ENCODE measurements at places on chromosomes 2 and 18.

- DNase-seq = no peak
Observed at GRCh38 chr2:71646028-71646427, 192.7 kb downstream of the DYSF start.

DNA sequence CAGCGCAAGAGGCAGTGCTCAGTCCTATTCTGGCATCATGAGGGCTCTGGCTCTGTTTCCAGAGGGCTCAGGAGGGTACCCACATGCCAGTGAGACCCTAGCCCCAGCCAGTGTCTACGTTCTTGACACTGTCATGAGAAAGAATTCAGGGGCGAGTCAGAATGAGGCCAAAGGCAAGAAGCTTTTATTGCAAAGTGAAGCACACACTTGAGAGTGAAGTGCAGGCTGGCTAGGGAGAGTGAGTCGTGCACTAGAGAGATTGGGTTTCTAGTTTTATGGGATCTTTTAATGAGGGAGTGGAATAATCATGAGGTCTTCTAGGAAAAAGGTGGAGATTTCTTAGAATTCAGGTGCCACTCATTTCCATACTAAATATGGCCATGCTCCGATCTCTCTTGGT is 164.1 kb downstream of the DCDC2C start:
- no peak for DNase-seq

DNA sequence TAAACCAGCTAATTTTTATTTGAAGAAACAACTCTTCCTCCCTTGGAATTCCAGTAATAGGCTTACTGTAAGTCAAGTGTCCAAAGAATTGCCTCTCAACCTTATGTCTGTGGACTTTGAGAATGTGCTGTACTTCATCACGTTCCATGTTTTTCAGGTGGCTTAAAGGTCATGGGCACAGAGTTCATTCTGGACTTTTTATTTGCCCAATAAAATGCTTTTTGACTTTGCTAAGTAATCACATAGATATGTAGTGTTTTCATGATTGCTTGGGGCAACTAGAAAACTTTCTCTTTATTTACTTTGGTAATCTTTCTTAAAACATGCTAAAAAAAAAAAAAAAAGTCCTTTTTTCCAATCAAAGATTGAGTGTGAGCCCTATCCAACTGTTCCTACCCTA is 10.4 kb upstream of the DNAH7 start:
- no peak for DNase-seq

- DNase-seq = no peak
Observed at GRCh38 chr2:152740743-152741328, 22.4 kb downstream of the ARL6IP6 start.

- no peak for DNase-seq
Observed at GRCh38 chr18:6220129-6220528, 194.6 kb downstream of the L3MBTL4 start.

DNA sequence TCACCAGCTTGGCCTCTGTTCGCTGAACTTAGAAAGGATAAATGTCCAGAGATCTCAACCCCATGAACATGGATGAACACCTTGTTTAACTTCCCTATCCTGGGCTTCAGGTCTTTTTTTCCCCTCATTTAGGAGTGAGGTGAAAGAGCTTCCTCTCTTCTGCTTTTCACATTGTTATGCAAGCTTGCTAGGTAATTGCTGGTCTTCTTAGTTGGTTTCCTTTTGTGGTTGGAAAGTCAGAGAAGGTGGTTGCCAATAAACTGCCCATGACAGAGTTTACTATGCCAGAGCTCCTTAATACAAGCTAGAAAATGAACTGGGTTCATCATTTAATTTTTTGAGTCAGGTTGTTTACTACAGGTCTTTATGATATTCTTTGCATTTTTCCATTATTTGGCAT is 16.6 kb downstream of the SLC9A4 start:
- no peak for DNase-seq

DNA sequence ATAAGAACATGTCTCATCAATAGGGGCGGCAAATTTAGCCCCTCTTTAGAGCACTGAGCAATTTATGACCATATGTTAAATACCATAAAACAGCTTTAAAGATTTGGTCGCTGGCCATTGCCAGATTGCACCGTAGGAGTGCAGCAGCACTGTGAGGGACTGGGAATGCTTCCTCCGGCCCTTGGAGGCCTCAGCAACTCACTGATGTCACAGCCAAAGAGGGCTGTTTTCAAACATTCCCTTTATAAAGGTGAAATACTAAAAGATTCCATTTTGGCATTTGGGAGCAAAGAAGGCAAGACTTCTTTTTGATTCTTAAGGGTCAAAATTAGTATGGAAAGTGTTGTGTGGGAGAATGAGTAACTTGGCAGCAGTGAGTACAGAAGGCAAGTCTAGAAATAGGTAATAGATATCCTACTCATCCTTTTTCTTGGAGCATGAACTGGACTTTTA is 63.7 kb downstream of the BABAM2 start:
- no peak for DNase-seq

DNA sequence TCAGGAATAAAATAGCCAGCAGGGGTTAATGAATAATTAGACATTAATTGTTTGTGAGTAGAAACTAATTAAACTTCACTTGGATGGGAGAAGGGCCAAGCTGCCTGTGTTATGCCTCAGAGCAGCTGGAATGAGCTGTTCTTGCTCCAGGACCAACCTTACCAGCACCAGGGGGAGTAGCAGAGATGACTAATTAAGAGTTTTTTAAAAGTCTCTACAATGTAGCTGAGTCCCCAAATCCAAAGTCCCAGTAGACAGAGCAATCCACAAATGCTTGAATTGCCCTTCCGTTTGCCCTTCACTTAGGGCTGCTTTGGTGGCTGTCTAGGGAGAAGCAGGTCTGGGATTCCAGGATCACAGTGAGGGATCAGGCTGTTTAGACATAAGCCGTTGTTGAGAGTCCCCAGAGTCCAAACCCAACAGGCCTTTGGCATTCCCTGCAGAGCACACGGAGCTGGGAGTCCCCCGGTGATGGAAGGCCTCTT is 59.4 kb downstream of the RHOB start:
- no peak for DNase-seq

- no peak for DNase-seq
Observed at GRCh38 chr2:185201063-185201462, 537.5 kb upstream of the FSIP2 start.

- DNase-seq = no peak
Observed at GRCh38 chr2:20622731-20623130, 28.2 kb downstream of the HS1BP3 start.

DNA sequence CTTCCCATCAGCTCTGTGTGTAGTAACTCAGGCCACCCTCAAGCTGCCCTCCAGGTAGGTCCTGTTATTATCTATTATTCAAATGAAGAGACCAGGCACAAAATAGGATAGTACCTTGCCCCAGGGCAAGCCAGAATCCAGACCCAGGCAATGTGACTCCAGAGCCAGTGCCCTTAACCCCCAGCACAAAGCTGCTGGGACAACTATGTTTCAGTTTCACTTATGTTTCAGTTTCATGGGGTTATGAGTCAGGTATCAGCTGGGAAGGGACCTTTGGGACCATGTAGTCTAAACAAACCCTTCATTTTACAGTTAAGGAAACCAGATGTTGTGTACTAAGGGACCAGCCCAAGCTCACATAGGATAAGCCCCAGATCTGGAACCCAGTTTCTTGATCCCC is 10.0 kb downstream of the HK2 start:
- DNase-seq = no peak

DNA sequence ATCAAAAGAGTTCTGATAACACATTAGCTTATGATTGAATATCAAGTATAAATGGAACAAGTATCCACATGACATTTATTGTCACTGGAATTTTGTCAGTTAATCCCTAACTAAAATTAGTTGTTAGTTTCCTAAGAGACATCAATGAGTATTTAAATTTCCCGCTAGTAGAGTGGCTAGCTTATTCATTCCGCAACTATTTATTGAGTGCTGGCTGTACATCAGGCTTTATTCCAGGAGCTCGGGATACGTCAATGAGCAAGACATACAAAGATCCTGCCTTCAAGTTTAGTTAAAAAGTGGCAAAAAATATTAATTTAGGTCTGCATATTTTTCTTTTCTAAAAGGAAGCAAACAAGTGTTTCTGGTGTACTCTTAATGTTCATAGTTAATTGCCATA is 59.3 kb downstream of the PRKRA start:
- no peak for DNase-seq

GRCh38 chr2:24400207-24400907 is 40.0 kb upstream of the ITSN2 start:
- no peak for DNase-seq

- DNase-seq = no peak
Observed at GRCh38 chr18:10453261-10453805, 1.1 kb upstream of the APCDD1 start.

DNA sequence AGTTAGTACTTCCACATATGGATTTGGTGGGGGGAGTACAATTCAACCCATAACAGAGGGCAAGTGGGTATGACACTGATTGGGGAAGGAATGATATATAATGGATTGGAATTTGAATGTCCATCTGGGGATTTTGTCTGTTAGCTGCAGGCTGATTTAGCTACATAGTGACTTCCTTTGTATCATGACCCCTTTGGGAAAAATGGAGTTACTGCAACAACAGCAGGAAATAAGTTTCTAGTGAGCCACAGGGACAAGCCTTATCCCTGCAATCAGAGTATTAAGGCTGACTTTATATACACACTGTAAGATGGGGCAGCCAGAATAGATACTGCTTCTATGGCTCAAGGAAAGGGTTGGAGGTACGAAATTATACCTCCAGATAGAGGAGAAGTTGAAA is 404.4 kb upstream of the MEIS1 start:
- no peak for DNase-seq

DNA sequence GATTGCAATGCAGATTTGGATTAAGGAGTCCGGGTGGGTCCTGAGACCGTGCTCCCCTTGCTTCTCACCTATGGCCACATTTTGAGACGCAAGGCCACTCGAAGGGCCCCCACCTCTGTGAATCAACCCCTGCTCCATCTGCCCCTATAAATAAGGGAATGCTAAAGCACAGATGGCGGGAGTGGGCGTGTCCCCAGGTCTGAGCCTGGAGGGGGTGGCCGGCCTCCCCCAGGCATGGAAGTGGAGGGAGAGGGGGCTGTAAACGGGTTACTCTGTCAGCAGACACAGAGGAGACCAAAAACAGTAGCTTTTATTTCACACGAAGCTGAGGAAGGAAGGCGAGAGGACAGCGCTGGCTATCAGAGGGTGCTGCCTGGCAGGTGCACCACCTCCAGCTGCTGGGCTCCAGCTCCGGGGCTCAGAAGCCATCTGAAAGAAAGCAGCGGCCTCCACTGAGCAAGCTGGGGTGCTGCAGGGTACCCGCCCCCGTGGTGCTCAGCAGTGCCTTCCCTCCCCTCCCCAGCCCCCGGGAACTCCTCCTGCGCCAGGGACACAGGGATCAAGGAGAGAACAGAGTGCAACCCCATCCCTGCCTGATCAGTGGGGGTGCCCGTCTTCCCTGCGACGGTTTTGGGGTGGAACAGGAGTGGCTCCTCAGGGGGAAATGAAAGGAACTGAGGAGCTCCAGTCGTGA is 56.7 kb upstream of the RAB6C start:
- no peak for DNase-seq

DNA sequence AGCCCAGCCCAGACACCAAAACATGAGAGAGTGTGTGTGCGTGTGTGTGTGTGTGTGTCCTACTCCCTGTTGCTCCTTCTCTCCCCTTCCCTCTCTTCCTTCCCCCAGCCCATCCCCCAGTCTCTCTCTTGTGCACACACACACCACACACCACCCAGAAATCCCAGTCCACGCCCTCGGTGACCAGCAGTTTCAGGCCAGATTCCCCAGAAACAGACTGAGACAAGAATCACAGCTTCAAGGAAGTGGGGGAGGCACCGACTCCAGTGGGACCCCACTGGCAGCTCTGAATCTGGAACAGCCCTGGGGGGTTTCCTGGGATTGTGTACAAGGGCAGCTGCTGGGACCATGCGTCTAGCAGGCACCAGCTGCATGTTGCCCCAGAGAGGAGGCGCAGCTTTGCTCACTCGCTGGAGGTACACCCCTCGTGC is 113.5 kb downstream of the NDUFA10 start:
- peak; percentile 58 for DNase-seq

- no peak for DNase-seq
Observed at GRCh38 chr2:96344011-96344410, 8.4 kb downstream of the NCAPH start.

DNA sequence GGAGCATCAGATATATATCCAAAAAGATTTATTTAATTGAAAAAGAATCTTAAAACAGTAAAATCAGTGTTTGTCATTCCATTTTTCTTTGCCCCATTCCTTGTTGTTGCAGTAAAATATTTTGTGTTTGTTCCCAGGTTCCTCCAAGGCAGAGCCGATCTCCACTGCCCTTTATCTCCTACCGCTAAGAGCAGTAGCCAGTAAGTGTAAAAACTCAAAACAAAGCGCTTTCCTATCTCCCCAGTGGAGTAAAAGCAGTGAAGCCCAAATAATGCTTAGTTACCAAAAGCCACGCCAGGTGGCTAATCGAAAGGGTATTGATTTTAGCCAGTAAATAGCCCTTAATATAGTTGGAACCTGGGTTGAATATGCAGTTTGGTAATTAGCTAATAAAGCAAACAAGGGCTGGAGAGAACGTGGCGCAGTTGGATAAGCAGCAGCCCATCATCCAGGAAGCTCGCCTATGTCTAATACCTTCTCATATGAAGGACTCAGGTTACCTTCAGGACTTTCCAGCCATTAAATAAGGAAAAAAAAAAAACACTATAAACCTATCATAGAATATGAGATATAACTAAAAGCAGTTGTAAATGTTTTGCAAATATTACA is 12.4 kb upstream of the GPD2 start:
- DNase-seq = no peak

GRCh38 chr18:11178951-11179549 is 29.7 kb upstream of the PIEZO2 start:
- DNase-seq = no peak

DNA sequence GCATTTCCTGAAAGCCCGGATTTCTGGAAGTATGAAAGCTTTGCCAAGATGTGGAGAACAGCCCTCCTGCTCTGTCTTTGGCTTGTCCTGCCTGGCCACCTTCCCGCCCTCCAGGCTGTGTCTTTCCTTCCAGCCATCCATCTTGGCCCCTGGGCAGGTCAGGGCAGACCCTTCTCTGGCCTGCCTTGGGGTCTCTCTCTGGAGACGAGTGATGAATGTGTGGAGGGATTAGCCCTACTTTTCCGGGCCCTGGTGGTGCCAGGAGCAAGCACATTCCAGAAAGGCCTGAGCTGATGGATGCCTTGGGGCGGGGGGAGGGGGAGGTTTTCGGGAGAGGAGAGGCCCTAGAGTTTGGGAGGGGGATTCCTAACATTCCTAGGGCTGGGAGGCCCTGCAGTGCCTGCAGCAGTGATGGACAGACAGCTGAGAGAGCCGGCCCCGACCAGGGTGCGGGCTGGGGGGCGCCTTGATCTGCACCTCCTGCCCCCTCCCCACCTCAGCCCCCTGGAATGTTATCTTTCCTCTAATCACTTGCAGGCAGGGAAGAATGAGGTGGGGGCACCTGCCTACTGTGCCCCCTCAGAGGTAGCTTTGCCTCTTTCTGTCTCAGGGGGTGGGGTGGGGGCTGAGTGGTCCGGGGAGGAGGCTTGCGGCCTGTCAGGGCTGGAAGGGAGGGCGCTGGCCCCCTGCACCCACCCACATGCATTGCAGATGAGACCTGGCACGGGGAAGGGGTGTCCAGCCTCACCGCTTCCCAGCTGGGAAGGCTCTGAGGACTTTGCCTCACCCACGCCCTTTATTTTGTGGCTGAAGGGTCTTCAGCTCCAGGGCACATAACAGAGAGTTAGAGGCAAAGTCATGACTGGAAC is 156.2 kb downstream of the DDX1 start:
- DNase-seq = no peak

GRCh38 chr2:135132314-135132713 is 80.2 kb downstream of the RAB3GAP1 start:
- no peak for DNase-seq

- DNase-seq = no peak
Observed at GRCh38 chr2:217954469-217954868, 48.3 kb downstream of the TNS1 start.
